EL (cell line): ENCODE measurements at places on chromosomes 12 and 14.

DNA sequence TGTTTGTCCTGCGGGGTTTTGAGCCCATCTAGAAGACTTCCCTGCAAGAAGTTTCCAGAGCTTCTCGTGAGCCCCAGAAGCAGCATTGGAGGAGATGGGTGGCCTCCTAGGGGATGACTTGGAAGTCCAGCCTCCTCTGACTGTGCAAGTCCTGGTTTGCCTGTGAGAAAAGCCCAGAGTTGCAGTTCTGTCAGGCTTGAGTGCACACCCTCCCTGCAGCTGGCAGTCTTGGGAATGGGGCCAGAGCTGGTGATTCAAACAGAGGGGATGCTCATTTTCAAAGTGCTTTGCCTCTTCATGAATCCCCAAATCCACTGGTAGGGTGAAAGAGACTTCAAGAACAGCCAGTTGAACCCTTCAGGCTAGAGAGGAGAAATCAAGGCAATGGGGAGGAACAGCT is 3.9 kb upstream of the PPP1R1A start:
- DNase-seq = no peak

DNA sequence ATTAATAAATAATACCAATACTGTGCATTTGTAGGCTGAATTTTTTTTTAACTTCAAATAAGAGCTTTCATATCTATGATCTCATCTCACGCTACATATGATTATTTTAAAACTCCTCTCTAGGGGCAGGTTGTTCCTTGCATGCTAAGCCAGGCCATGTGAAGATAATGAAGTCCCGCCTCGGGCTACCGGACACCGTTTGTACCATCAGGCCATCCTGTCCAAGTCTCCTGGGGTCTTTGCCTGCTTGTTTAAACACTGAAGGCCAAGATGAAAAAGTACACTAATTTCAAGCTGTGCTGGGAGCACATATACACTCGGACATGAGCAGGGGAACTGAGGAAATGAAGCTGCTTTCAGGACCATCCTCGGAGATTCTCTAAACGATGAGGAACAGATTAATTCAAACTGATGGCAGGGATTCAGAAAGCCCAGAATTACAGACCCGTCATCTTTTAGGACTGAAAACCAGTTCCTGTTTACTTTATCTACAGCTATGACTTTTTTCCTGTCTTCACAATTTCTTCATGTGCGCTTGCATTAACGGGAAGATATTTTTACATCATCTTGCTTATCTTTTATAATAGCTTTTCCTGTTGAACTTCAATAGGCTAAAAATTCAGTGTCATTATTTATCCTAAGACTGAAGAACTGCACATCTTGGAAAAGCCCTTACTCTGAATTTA is 6.3 kb upstream of the ABHD12B start:
- peak; percentile 23 for DNase-seq

- DNase-seq = no peak
These were observed 48.6 kb downstream of the CACNA1C start for GRCh38 chr12:2101359-2101758.

DNA sequence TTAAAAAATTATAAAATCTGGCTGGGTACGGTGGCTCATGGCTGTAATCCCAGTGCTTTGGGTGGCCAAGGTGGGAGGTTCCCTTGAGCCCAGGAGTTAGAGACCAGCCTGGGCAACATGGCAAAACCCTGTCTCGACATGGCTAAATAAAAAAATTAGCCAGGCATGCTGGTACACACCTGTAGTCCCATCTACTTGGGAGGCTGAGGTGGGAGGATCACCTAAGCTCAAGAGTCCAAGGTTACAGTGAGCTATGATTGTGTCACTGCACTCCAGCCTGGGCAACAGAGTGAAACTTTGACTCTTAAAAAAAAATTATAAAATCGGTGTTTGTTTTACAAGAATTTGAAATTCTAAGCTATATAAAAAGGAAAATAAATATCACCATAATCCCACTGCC is 141.8 kb downstream of the SLC38A6 start:
- no peak for DNase-seq

- DNase-seq = peak; percentile 32
These were observed 44.2 kb downstream of the TMX1 start for GRCh38 chr14:51284241-51284640.
